ENCODE measurements at places on chromosomes 12 and 14.
A peak's percentile ranks its signal among the peaks of the same experiment; 100 is the strongest.

- no peak for DNase-seq
Measured at GRCh38 chr12:51920046-51920445, 12.7 kb downstream of the ACVRL1 start.

GRCh38 chr12:12336049-12336411 is 14.0 kb downstream of the MANSC1 start:
- no peak for DNase-seq

DNA sequence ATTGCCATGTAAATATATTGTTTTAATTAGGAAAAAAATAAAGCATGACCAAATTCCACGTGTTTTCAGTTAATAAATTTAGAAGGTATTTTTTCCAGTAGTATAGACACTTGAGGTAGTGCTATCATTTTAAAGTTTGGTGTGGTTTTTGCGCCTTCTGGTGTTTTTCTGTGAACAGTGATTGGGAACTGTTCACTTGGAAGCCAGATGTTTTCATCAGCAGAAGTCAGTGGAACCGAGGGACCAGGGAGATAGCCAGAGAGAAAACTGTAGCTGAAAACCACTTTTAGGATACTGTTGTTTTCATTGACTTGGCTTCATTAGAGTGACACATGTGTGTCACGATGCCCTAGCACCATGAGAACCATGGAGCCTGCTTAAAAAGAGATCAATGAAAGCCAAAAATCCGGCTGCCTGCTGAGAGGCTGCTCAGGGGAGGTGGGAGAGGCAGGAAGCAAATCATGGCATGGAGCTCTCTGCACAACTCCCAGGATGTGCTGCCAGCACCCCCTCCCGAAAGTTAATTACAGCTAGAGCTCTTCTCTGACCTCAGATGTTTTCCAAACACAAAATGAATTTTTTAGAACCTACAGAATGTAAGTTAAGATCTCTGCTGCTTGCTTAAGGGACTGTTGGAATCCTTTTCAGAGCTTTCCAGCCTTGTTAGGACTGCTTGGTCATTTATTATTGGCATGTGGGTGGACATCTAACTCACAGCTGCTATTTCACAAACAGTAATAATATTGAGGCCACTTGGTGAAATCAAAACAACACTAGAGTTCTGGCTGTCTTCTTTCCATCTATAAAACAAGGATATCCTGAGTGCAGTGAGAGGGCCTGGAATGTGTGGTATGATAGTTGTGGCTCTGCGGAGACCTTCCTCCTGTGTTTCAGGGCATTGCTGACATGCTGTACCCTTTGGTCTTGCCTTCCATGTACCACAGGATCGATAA is 192.3 kb downstream of the ANO4 start:
- DNase-seq: no peak

- no peak for DNase-seq
Measured at GRCh38 chr12:72035625-72036024, 97.0 kb downstream of the TPH2 start.

DNA sequence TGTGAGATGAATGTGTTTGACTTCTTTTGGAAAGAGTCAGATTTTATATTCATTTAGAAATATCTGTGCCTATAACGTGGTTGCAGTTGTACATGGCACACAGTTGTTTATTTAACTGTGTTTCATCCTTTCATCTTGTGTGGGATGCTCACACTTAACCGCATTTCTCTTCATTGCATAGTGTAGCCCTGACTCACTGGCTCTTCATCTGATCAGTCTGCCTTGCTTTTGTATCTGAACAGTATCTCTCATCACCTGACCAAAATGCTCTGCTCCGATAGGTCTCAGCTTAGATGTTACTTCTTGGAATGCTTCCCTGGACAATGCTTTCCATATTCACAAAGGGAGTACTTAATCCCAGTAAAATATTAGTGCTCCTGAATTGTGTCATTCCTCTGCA is 83.4 kb downstream of the PDE3A start:
- DNase-seq: no peak

GRCh38 chr12:32671930-32672780 is 6.9 kb upstream of the DNM1L start:
- no peak for DNase-seq

DNA sequence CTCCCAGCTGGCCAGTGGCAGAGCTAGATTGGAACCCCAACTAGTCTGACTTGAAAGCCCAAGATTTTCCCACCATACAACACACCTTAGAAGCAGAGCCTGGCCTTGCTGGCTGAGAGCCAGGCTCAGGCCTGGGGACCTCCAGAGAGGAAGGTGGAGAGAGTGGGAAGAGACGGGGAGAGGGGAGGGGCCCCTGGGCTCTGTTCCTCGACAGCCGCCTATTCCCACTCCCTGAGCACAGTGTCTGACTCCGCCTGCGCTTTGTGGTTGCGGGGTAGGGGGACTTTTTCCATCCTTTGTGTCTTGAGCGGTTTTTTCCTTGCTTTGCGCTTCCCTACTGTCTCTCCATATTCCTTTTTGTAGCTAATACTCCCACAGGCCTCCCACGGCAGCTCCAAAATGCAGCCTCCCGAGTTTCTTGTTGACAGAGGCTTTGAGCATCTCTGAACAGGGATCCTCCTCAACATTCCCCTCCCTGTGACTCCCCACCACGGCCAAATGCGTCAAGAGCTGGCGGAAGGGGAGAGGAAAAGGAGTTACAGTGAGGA is 4.0 kb upstream of the KCNH3 start:
- no peak for DNase-seq

- no peak for DNase-seq
Measured at GRCh38 chr12:132116709-132117557, 27.2 kb downstream of the DDX51 start.

GRCh38 chr14:35533357-35534207 is at the start of gene INSM2:
Gene INSM2 (plus strand): TSS chr14:35534164. CDS start chr14:35534253, 89 bp downstream.
- no peak for DNase-seq

DNA sequence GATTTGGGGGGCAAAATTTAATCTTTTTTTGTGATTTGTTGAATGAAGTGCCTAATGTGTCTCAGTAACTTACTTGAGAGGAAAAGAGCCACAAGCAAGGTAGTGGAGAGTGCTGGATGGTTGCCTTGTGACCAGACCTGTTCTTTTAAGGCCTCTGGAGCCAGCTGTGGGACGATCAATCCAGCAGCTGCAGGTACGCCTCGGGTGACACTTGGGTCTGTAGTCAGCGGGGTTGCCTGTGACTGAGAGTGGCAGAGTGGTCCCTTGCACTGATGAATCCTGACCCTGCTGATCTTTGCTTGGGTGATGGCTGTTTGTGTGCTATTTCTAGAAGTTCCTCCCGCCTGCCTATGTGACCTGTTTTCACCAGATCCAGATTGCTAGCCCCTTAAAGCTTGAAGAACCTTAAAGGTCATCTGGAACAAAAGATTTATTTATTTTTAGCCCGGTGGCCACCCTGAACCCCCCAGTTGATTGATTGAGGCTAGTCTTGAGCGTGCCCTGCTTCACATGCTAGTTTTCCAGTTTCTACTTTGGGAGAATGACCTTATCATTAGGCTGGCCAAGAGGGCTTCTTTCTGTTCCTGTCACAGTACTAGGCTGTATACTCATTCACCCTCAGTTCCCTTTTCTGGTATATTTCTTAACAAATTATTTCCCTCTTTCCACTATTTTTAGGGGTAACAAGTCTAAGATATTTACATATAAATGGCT is 23.2 kb downstream of the PRKCH start:
- DNase-seq: peak; percentile 35

GRCh38 chr12:2794736-2795289 is at the start of gene FKBP4:
Gene FKBP4 (plus strand): TSS chr12:2794970. CDS start chr12:2795140, 170 bp downstream.
- peak; percentile 65 for DNase-seq

DNA sequence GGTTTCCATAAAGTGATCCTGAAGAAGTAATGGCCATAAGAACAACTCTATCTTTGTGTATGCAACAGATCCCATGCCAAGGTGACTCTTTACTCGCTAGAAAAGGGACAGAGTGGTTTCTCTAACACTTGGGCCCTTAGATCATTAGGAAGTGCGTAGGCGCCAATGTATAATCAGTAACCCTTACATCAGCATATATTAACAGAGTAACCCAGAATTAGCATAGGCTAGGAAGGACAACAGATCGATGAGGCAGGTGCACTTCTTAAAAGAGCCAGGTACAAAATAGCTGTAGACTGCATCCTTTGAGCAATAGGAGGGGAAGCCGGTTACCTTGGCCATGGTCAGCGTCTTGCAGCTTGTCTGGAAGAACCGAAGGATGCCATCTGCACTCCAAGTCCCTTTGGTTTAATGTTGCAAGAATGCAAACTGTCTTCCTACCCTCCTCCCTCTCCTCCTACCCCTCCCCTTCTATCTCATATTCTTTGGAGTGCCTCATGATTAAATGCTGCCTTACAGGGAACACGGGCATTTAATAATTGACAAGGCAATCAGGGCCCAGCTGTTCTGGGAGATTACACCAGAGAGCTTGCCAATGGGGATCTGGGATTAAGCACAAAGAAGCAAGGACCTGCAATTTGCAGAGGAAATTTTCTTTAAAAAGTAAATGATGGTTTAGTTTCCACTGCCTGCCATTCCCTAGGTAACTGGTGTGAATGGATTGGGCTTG is 8.0 kb downstream of the GSG1 start:
- DNase-seq: no peak

- peak; percentile 77 for DNase-seq
Measured at GRCh38 chr14:50001999-50002925, 109.4 kb downstream of the ARF6 start.

DNA sequence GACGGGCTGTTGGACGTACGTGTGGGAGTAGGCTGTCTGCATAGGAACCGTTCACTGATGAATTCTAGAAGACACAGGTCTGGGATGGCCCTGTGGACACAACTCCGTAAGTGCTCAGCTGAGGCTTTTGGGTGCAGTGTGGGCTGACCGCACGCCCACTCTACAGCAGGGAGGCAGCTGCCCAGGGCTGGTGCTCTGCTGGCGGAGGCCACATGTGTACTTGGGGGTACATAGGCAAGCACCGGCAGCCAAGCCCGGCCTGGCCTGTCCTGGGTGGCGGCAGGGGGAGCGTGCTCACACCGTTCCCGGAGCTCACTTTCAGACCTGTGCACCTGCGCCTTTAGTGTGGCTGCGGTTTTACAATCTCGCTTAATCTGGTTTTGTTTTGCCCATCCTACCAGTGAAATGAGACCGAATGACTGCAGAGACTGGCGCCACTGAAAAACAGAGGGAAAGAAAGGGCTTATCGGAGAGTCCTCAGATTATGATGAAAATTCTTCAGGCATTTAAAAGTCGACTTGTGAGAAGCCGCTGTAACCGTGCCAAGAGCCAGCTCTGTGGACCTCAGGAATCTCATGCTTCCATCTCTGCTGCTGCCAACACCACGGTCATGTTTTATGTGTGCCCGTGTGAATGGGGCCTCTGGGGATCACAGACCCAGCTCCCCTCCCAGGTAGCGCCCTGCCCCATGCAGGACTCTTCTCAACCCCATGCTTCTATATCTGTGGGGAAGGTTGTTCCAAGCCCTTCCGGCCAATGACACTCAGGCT is 45.8 kb downstream of the SSH1 start:
- DNase-seq: no peak

GRCh38 chr12:41061192-41061591 is 126.9 kb upstream of the PDZRN4 start:
- no peak for DNase-seq

GRCh38 chr14:102140027-102140749 is 491 bp downstream of the WDR20 start:
- DNase-seq: peak; percentile 39

GRCh38 chr14:24279301-24280186 is 8.1 kb upstream of the RABGGTA start:
- DNase-seq: no peak

DNA sequence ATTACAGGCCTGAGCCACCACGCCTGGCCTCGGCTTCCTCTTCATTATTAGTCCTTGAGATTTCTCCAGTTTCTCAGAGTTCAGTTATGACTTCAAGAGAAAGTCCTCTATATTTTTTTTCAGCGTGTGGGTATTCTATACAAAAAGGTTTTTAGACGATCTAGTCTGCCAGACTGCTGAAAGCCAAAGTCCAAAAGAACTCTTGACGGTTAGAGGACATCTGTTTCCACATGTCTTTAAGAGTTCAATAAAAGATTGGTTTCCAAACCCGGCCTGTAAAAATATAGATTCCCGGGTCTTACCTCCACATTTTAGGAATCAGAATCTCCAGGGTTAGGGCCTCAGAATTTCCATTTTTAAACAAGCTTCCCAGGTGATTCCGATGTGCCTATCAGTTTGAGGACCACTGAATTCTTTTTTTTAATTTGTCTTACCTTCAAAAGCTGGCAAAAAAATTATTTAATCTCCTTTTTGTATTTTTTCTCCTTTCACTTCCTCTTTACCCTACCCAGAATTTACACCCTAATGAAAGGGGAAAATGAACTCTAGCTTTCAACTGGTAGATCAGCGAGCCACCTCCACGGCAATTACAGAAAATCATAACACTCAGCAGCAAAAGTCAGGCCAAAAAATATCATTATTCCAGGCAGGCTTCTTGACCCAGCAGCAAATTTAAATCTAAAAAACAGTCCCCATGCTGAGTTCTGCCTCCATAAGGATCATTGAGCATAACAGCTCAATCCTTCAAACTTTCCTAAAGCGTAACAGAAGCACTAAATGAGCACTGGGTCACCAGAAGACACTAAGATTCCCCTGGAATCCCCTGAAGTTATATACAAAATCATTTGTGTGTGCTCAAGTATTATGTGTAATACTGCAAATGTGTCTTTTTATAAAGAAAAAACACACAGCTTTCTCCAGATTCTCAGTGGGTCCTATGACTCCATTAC is 8.7 kb downstream of the NT5DC3 start:
- no peak for DNase-seq

DNA sequence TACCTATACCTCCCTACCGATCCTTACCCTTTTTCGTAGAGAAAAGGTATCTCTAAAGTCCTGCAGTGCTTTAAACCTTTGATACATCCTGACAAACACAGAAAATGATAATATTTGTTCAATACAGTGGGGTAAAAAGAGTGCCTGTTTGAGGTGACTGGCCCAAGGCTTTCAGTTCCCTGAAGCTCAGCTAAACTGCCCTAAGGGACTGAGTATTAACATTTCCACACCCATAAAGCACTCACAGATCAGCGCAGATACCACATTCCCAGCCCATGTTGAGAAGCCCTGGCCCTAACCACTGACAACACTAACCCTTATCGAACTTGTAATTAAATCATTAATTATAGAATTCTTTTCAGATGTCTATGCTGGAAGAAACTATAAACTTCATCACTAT is 108.7 kb downstream of the DIP2B start:
- no peak for DNase-seq

- DNase-seq: no peak
Measured at GRCh38 chr12:26128168-26128567, 3.3 kb upstream of the BHLHE41 start.

DNA sequence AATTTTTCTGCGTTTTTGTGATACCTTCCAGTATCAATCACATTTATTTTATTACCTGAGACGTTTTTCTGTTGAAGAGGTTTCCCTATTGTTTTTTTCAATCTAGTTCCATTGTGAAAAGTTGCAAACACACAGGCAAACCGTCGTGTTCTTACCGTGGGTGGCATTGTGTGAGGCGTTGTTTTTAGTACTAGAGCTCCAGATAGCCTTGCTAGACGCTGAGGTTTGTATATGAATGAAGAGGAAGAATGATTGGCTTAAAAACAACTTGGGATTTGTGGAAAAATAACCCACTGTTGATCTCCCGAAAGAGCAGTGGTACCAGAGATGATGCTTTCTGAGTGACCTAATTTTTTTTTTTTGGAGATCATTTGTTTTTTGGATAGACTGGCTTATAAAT is 1.0 kb downstream of the SOCS4 start:
- DNase-seq: no peak

Measured in NK-92 treated with Interleukin-12 subunit alpha and Interleukin-12 subunit beta, amount 100 ng/mL, for 24 hours (cell line).